Adipocyte (in vitro differentiated cells): ENCODE measurements at places on chromosomes 13 and 19.
A peak's percentile ranks its signal among the peaks of the same experiment; 100 is the strongest.

GRCh38 chr13:23510979-23511735, 59.1 kb upstream of the TNFRSF19 start:
- DNase-seq, result peak; percentile 36

DNA sequence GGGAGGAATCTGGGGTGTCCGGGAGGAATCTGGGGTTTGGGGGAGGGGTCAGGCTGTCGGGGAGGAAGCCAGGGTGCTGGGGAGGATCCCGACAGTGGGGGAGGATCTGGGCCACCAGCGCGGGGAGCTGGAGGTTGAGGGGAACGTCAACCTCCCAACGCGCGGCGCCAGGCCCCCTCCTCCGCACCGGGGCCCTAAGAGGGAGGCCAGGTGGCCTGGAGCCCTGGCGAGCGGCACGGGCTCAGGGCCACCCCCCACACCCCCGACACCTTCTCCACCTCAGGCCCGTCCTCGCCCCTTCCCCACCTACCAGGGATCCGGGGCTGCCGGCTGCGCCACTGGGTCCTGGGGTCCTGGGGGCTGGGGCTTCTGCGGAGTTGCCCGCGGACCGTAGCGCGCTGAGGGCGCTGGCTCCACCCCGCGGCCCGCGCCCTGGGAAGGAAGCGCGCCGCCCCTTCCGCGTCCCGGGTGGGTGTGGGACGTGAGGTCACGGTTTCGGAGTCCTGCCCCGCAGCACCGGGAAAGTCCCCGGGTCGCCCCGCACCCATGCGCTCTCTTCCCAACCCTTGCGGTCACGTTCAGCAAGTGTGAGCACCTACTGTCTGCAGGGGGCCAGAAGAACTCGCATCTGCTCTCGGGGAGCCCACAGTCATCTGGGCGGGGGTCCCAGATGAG, at the start of gene TICAM1:
Gene TICAM1 (minus strand): TSS at position 409 of the 675 bp plus-strand sequence. CDS start 13,335 bp downstream, outside the sequence.
- peak; percentile 88 for DNase-seq

DNA sequence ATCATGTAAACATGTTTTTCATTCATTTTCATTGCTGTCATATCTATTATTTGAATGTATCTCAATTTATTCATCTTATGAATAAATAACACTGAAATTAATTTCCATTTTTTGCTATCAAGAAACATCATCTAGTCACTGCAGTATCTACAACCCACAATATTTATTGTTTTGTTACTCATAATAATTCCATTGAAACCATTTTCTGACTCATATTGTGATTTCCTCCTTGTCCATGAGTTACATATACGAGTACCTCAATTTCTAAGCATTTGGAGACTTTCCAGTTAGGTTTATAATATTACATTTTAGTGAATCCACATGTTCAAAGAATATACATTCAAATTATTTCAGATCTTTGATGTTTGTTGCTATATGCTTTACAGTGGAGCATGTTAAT, 1524.0 kb downstream of the SLITRK1 start:
- peak; percentile 27 for DNase-seq

GRCh38 chr19:51251468-51251820, 564 bp downstream of the SIGLECL1 start:
- DNase-seq, result no peak

GRCh38 chr19:21617740-21618339, 112.4 kb downstream of the ZNF429 start:
- no peak for DNase-seq

DNA sequence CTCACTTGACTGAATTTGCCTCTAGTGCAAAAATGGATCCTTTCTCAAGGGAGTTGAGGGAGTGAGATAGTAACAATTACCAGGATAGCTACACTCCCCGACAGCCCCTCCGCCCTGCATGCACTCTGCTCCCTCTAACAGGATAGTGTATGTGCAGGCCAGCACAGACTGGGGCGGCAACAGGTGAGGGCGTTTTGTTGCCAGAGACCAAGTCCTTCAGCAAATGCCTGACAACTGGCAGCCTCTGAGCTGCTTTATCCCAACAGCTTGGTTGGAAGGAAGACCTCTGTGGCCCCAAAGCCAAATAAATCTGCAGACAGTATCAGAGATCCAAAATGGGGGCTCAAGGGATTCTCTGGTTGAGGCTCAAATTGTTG, 86.6 kb downstream of the SLC7A1 start:
- no peak for DNase-seq
